Activated CD8-positive, alpha-beta memory T cell treated with anti-CD3 and anti-CD28 coated beads, Interleukin-2, amount 10 ng/mL, durations not matched to agents 7 days and 5 days (primary cell): ENCODE measurements at places on chromosomes 12 and 14. TPM values are rescaled to one million over a fixed set of nuclear protein-coding genes. Genes with fewer than 3 reads are reported as not detected.

KLRK1 gene
- 135 TPM for total RNA-seq

- no peak for DNase-seq
- H3K27me3 ChIP-seq: peaks cover 18% of the 10 kb centered on the region
- H3K36me3 ChIP-seq: no peaks in the 10 kb centered on the region
- no peak overlapping the region for H3K27ac ChIP-seq
- peaks cover 14% of the 10 kb centered on the region for H3K4me1 ChIP-seq
Observed at GRCh38 chr14:31947076-31947475, 130.0 kb upstream of the ARHGAP5 start.

ALKBH2 gene
- 17.2 TPM for total RNA-seq

OR6C70 gene
- not detected for total RNA-seq

DNA sequence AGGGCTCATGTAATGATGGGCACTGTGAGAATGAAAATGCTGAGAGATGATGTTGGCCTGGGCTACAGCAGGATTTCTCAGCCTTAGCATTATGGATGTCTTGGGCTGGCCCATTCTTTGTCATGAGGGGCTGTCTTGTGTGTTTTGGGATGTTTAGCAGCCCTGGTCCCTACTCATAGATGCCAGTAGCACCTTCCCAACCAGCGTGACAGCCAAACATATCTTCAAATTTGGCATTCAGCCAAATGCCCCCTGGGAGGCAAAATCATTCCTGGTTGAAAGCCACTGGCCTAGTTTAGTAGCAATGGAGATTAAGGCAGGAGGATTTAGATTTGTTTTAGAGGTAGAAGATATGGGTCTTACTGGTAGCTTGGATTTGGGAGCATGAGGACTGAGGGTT, 26.6 kb downstream of the UBE3B start:
- H3K27me3 ChIP-seq: no peaks in the 10 kb centered on the region
- H3K36me3 ChIP-seq: peaks cover 18% of the 10 kb centered on the region
- H3K4me3 ChIP-seq: no peak overlapping the region
- H3K4me1 ChIP-seq: no peaks in the 10 kb centered on the region
- DNase-seq: no peak
- no peak overlapping the region for H3K27ac ChIP-seq

- no peaks in the 10 kb centered on the region for H3K36me3 ChIP-seq
- H3K27ac ChIP-seq: no peak overlapping the region
- peaks cover 49% of the 10 kb centered on the region for H3K27me3 ChIP-seq
- H3K4me3 ChIP-seq: no peak overlapping the region
Observed at GRCh38 chr12:29071099-29071498, 78.0 kb upstream of the FAR2 start.

DNA sequence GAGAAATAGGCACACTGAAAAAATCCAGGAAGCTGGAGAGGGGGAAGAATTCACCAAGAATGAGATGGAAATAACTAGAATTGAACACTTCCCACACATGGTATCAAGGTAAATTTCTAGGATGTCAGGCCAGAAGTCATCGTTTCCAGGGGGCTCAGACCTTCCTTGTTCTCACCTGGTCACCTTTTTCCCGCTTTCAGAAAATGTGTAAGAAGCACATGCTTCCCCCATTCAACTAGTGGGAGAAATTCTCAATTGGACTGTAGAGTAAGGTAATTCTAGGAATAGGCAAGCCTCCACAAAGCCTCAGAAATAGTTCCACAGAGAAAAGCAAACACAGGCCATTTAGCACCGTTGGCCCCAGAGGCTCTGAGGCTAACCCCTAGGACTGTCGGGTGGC, 2.8 kb upstream of the PTMS start:
- peaks cover 30% of the 10 kb centered on the region for H3K27me3 ChIP-seq
- no peak overlapping the region for H3K4me3 ChIP-seq
- DNase-seq: no peak
- no peak overlapping the region for H3K27ac ChIP-seq
- H3K36me3 ChIP-seq: peaks cover 4% of the 10 kb centered on the region

NYNRIN gene
- total RNA-seq: 0.50 TPM

DNA sequence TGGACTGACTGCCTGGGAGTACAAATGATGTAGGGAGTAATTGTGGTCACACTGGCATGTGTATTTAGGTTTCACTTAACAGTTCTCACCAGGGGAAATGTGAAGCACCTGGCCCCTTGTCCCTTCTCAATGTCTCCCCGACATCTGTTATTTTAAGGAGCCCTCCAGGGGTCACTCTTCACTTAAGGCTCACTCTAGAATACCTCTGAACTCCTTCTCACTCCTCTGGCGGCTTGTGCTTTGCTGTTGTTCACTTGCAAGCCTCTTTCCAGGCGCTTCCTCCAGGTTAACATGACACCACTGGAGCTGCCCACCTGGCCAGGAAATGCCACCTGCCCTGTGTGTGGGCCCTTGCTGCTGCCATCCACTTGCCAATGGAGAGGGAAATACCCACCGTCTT, 56.5 kb upstream of the GZMB start:
- peak; percentile 57 for DNase-seq
- H3K36me3 ChIP-seq: peaks cover 3% of the 10 kb centered on the region
- H3K4me3 ChIP-seq: no peak overlapping the region
- H3K27ac ChIP-seq: no peak overlapping the region
- no peaks in the 10 kb centered on the region for H3K27me3 ChIP-seq

DNA sequence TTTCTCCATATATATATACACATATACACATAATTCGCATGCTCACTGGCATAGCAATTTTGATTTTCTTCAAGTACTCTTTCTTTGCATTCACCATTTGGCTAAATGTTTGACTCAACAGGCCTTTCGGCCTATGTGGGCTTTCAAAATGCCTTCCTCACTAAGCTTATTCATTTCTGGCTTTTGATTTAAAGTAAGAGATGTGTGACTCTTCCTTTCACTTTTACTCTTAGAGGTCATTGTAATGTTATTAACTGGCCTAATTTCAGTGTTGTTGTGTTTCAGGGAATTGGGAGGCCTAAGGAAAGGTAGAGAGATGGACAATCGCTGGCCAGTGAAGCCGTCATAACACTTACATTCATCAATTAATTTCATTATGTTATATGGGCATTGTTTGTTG, 14.5 kb upstream of the KLRD1 start:
- no peaks in the 10 kb centered on the region for H3K27me3 ChIP-seq
- DNase-seq: peak; percentile 56
- peaks cover 77% of the 10 kb centered on the region for H3K4me1 ChIP-seq
- H3K36me3 ChIP-seq: peaks cover 35% of the 10 kb centered on the region

DNA sequence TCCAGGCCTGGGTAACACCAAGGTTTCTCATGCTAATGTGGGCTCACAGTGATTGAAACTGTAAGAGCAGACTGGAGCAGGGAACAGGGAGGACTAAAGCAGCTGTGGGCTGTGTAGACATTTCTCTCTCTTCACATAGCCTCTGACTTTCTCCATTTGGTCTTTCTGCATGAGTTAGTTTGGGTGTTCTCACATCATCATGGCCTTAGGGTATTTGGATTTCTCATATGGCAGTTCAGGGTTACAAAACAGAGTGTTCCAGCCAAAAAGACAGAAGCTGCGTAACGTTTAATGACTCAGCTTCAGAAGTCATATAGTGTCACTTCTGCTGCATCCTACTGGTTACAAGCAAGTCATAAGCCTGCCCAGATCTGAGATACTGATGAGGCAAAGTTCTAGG, 52.0 kb upstream of the OSBPL8 start:
- H3K4me1 ChIP-seq: no peaks in the 10 kb centered on the region
- no peak overlapping the region for H3K4me3 ChIP-seq
- no peak overlapping the region for H3K27ac ChIP-seq
- H3K36me3 ChIP-seq: no peaks in the 10 kb centered on the region
- peaks cover 14% of the 10 kb centered on the region for H3K27me3 ChIP-seq
- no peak for DNase-seq

LRIG3 gene
- not detected for total RNA-seq

GRCh38 chr12:58295268-58295667, 353.9 kb downstream of the ATP23 start:
- H3K27me3 ChIP-seq: no peaks in the 10 kb centered on the region
- no peaks in the 10 kb centered on the region for H3K36me3 ChIP-seq
- no peaks in the 10 kb centered on the region for H3K4me1 ChIP-seq
- H3K4me3 ChIP-seq: no peak overlapping the region

DNA sequence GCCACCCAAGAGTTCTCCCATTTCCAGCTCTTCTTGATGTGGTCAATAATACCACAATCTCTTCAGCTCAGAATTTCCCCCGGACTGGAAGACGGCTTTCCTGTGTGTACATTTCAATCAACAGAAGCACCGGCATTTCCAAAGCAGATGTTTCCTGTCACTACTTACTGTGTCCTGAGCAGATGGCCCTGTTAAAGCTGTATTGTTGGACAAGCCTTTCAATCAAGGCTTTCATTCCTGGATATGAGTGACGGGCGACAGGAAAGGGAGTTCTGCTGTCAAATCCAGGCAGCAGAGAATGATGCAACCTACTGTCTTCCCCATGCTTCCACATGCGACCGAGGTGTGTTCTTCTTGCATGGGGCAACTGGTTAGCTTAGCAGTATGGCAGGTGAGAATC, 76.4 kb upstream of the CCDC60 start:
- H3K27me3 ChIP-seq: peaks cover 8% of the 10 kb centered on the region
- no peaks in the 10 kb centered on the region for H3K36me3 ChIP-seq
- DNase-seq: no peak

IPO8 gene
- 50.5 TPM for total RNA-seq

- DNase-seq: no peak
- no peak overlapping the region for H3K27ac ChIP-seq
- peaks cover 13% of the 10 kb centered on the region for H3K4me1 ChIP-seq
- no peak overlapping the region for H3K4me3 ChIP-seq
Observed at GRCh38 chr12:113422886-113423669, 898 bp downstream of the SDSL start.

DNA sequence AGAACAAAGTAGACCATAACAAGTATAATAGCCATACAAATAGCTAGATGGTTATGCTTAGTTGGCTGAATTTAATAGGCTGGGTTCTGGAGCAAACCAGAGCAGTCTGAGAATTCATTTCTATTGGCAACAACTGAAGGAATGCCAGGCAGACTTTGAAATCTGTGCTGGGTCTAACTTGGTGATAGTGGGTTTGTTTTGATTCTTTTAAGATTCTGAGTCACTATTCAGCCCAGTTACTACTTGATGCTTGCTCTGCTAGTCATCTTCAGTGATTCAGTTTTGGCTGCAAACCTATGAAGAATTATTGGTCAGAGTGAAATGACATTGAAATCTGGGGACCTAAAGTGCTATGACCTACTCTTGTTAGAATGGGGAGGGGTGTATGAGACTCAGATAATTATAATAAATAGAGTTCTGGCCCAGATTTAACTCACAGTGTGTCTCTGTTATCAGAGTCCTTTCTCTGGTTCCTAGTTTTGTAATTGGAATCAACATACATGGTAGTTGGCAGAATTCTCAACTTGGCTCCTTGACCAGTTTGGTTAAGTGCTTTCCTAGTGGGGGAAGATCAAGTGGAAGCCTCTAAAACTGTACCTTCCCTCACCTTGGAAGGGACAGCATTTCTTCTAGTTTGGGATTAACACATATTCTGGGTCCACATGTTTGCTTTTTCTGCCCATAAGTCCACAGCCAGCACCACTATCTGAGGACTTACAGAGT, 43.5 kb downstream of the MNAT1 start:
- H3K4me3 ChIP-seq: no peak overlapping the region
- peaks cover 5% of the 10 kb centered on the region for H3K36me3 ChIP-seq
- H3K27me3 ChIP-seq: no peaks in the 10 kb centered on the region
- H3K4me1 ChIP-seq: peaks cover 8% of the 10 kb centered on the region
- DNase-seq: no peak
- no peak overlapping the region for H3K27ac ChIP-seq

CPNE6 gene
- 0.12 TPM for total RNA-seq

DNA sequence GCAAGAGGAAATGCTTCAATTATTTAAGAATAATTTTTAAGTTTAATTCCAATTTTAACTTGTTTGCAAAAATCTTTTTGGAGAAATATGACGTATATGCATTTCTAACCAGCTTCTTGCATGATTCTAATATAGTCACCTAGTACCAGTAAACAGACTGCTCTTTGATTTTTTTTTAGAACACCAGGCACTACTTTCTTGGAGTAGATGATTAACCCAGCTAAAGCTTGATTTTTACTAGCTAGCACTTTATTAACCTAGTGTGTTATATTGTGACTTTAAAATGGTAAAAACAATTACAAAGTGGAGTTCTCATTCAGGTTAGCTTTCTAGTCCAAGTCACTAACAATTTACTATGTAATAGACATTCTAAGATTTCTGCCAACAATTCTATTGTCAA, 32.6 kb upstream of the FGD4 start:
- no peak for DNase-seq
- H3K4me1 ChIP-seq: no peaks in the 10 kb centered on the region
- no peak overlapping the region for H3K4me3 ChIP-seq
- no peak overlapping the region for H3K27ac ChIP-seq
- no peaks in the 10 kb centered on the region for H3K27me3 ChIP-seq

PLCZ1 gene
- not detected for total RNA-seq
